ENCODE measurements at places on chromosomes 6 and 20. TPM values are rescaled to one million over a fixed set of nuclear protein-coding genes. Genes with fewer than 3 reads are reported as not detected.

FAXC gene
- total RNA-seq: 0.82 TPM

OLIG3 gene
- total RNA-seq: not detected

SESN1 gene
- total RNA-seq: 24.1 TPM

GRM1 gene
- total RNA-seq: 0.05 TPM

ZBTB2 gene
- total RNA-seq: 6.8 TPM

PDSS2 gene
- 7.8 TPM for total RNA-seq

ECT2L gene
- total RNA-seq: 0.12 TPM

MANEA gene
- 11.7 TPM for total RNA-seq

LAMA5 gene
- total RNA-seq: 283 TPM

RAD21L1 gene
- total RNA-seq: not detected

PTCRA gene
- not detected for total RNA-seq

DNPH1 gene
- 133 TPM for total RNA-seq

FAM184A gene
- 0.34 TPM for total RNA-seq

IL17F gene
- total RNA-seq: not detected

RAET1G gene
- total RNA-seq: 0.58 TPM

SNX5 gene
- 84.1 TPM for total RNA-seq

PNPLA1 gene
- total RNA-seq: not detected

Data from glomerular endothelial cell (primary cell).